ENCODE measurements at places on chromosomes 1 and 21.

DNA sequence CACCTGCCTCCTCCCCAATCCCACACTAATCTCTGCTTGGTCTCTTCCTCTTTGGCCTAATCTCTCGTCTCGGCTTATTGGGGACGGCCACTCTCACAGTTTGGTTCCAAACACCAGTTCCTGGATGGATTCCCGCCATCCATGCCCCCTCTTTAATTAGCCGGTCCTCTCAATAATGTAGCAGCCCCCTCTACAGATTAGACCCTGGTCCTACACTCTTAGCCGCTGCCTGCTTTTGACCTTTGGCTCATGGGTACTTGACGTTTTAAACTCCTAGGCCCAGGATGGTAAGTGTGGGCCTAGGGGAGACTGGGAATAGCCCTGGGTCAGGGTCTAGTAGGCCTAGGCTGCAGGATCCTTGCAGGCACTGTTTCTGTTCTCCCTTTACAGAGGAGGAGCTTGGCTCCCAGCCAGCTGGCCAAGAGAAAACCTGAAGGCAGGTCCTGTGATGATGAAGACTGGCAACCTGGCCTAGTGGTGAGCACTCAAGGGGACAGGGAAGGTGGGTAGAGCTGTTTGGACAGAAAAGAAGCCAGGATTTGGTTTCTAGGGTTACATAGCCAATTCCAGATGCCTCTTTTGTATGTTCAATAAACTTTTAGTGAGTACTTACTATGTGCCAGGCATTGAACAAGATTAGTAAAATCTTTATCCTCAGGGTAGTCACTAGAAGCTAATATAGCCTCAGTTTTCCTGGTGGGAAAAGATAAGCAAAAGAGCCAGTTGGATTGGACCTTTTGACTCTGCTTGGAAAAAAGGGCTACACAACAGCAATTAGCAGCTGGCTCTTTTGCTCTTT lies 758 bp downstream of the RAD54L start:
- peak; percentile 41 for DNase-seq

GRCh38 chr1:87853576-87854351 lies 525.1 kb downstream of the LMO4 start:
- no peak for DNase-seq

DNA sequence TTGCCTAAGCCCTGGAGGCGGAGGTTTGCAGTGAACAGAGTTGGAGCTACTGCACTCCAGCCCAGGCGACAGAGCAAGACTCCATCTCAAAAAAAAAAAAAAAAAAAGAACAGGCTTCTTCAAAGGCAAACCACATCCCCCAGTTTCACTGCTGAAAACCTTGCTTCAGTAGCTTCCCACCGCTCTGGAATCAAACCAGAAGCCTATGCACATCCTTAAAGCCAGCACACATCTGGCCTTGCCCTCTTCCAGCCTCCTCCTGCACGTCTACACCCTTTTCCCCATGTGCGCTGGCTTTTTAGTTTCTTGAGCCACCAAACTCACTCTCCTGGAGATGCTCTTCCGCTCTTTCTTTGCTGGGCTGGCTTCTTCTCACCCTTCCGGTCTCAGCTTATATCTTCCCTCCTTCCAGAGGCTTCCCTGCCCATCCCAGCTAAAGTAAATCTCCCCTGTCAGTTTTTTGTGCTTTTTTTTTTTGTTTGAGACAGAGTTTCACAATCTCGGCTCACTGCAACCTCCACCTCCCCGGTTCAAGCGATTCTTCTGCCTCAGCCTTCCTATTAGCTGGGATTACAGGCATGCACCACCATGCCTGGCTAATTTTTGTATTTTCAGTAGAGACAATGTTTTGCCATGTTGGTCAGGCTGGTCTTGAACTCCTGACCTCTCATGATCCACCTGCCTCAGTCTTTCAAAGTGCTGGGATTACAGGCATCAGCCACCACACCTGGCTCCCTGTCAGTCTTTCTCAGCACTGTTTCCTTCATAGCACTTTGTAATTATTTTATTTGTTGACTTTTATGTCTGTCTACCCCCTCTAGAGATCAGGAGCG lies 42.0 kb upstream of the ID3 start:
- DNase-seq: no peak

GRCh38 chr1:46134660-46135331 lies 2.4 kb upstream of the PIK3R3 start:
- no peak for DNase-seq

- peak; percentile 38 for DNase-seq
Observed at GRCh38 chr1:44484155-44484688, 79.2 kb downstream of the RNF220 start.

DNA sequence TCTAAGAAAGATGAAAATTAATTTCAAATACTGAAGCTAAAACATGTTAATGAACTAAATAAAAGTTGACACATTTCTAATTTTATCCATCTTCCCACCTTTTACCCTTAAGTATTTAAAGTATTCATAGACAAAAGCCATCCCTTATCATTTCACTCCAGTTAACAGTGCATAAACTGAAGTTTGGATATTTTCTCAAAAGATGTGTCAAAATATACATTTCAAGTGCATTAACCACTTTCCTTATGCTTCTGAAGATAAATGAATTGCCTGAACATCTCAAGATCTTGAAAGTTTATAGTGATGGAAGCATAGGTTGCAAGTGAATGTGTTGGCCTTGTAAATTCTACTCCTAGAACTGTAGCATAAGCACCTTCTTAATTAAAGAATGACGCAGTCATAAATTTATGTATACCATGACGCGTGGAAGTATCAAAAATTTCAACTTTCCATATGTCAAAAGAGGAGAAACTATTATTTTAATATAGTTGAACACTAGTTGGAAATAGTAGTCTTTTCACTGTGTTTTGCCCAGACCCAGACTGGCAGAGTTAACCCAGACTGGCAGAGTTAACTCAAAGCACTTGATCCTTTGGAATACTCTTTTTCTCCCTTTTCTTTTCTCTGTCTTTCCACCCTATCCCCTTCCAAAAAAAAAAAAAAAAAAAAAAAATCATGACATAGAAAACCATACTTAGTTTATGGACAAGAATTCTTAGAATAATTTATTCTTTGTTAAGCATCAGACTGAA lies 282.6 kb upstream of the C1orf105 start:
- no peak for DNase-seq

DNA sequence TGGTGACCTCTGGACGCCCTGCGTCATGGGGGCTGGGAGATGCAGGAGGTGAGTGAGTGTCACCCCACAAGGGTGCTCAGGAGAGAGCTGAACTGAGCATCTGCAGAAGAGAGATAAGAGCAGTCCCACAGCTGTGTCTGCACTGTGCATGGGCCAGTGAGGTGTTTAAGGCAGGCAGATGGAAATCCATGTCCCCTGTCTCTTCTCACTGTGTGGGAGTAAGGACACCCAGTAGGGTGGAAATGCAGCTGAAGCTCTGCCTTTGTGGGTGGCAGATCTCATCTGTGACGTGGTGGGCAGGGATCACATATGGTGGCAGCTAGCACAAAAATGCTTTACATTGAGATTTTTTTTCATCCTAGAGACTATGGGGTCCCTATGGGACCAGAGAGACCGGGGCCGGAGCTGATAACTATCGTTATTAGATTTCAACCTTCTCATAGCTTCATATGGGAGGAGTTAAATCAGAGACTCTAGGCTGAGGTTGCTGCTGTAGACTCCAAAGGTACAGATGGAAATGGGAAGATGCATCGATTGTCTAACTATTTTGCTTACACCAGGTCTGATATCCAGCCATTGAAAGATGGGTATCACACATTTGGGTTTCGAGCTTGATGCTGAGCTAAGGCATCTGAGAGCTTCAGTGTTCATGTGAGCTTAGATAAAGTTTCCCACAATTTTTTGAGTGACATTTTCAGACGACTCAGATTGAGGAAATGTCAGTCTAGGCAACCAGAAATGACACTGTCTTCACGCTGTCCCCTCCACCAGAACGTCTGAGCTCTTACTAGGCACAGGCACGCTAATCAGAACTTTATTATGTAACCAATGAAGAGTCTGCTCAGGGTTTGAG lies 65.3 kb upstream of the PSEN2 start:
- no peak for DNase-seq

- no peak for DNase-seq
Observed at GRCh38 chr1:3993619-3994375, 93.7 kb upstream of the C1orf174 start.

GRCh38 chr1:32485554-32486255 lies 20.8 kb downstream of the ZBTB8B start:
- DNase-seq: no peak

DNA sequence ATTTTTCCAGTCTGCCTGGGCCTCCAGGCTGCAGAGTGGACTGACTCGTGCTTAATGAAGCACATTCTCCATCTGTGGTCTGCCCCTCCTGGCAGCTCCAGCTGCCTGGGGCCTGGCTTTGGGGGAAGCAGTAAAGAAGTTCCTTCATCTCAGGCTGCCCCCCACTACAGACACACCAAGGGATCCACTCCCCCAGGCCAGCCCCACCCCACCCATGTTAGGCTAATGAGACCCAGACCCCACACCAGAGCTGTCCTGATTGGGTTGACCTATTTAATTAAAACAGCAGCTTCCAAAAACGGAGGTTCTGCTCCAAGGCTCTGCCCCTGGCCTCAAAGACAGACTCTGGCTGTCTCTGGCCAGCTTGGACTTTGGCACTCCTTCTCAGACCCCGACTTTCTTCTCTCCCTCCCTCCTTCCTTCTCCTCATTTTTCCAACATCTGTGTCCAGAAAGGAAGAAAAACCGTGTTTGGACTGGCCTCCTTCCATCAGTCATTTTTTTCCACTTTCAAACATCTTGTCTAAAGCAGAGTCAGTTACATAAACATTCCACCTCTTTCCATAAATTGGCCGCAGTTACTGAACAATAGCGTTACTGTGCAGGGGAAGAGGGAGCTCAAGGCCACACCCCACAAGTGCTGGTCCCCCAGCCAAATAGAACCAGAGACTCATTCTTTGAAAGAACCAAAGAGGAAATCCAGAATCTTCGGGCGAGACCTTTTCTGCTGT lies 29.7 kb downstream of the SERTAD4 start:
- peak; percentile 59 for DNase-seq

- no peak for DNase-seq
Observed at GRCh38 chr1:119410961-119411360, 4.0 kb upstream of the HSD3B2 start.

DNA sequence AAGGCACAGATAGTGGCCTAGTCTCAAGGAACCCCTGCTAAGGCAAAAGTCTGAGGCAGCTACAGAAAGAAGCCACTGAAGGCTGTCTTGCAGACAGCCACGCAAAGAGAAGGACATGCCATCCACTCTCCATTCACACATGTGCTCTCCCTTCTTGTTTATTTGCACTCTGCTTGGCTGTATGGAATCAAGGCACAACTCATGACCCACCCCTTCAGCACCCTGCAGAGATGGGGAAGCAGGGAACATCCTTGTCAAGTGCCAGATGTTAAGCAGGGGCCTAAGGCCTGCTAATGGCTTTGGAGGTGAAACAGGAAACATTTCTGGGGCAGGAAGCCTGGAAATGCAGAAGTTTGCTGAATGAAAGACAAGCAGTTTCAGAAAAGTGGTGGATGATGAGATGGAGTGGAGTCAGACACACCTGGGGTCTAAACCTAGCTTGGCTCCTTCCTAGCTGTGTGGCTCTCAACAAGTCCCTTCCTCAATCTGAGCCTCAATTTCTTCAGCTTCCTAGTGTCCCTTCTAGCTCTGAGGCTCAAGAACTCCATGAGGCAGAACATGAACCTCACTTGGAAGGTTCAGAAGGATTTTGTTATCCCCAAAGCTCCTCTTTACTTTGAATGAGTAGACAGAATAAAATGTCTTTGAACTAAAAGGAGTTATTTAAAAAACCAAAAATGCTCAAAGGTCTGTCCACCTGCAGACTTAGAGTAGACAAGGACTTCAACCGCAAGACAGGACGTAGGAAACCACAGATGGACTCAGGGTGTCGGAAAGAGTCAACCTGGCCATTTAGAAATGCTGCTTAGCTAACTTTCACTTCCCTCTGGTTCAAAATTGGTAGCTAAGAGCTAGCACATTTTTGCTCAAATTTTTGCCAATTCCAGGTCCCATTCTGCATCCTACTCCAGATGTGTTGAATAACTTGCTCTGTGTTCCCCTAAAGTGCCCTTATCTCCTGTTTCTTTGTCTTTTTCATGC lies 283.1 kb downstream of the PLPP3 start:
- no peak for DNase-seq

DNA sequence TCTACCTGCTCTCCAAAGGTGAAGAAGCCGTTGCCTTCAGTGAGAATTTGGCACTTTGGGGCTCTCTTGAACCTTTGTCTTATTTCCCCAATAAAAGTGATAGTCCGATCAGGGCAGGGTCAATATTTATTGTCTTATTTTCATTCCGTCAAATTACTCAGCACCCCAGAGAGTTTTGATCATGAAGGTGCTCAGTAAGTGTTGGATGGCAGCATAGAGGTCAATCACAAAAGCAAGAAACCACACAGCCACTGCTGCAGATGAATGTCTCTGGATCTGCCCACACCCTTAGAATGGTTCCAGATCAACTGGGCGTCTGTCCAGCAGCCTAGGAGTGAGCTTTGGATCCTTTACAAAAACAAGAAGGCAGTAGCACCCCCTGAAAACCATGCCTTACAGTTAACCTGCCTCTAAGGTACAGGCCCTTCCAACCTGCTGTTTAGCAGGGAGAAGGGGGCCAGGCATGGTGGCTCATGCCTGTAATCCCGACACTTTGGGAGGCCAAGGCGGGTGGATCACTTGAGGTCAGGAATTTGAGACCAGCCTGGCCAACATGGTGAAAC lies 97.3 kb downstream of the PSMG1 start:
- DNase-seq: no peak

DNA sequence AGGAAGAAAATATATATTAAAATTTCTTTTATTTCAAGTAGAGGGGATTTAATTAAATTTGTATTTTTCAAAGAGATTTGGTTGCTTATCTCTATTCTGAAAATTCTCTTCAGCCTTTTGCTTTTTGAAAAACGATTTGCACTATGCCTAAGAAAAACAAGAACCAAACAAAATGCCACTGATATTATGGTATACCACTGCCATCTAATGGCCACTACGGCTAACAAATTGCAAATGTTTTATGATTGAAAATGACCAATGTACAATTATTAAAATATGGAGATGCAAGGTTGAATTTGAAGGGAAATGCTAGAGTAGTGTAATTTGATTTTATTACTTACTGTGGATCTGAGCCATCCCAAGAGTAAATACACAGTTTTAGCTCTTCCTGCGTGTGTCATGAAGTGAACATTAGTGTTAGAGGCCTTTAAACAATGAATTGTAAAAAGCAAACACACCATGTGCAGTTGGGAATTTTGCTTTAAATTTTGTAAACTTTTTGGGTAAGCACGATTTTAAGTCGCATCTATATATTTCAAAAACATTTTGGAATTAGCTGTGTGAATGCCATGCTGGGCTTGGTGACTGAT lies 137.4 kb upstream of the USP25 start:
- no peak for DNase-seq

DNA sequence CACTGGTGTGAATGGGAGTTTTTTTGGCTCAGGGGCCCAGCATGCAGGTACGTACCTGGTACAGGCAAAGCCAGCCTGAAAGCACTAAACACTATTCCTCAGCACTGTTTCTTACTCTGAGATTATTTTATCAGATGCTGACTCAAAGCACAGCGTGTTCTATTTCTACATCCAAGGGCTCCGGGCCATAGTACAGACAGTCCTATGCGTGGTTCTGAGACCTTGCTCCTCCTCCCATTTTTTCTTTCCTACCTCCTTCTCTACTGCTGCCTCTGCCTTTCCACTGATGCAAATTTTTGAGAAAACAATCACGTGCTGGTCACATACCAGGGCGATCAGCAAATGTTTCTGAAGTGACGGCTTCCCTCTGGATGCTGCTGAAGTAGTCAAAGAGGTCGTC lies 36.3 kb downstream of the PDPN start:
- no peak for DNase-seq
